PC-3 (cell line): ENCODE measurements at places on chromosomes 7 and 10. TPM values are rescaled to one million over a fixed set of nuclear protein-coding genes. Genes with fewer than 3 reads are reported as not detected.
A peak's percentile ranks its signal among the peaks of the same experiment; 100 is the strongest.

Gene VSTM4
- total RNA-seq = not detected in 2 replicates

Gene CLRN3
- not detected in 2 replicates for total RNA-seq

Gene IGFBP1
- 1.3 and 1.5 TPM in 2 replicates for total RNA-seq

Gene CTAGE6
- total RNA-seq = not detected in 2 replicates

Gene CLDN3
- total RNA-seq = 51.6 and 70.7 TPM in 2 replicates

Gene GIMAP8
- not detected in 2 replicates for total RNA-seq

Gene WNT8B
- total RNA-seq = 0.29 TPM in 1 of 2 replicates, not detected in the other

GRCh38 chr7:95608359-95609173, 12.2 kb upstream of the PDK4 start:
- H3K4me1 ChIP-seq = peaks cover 31% of the 10 kb centered on the region
- H3K36me3 ChIP-seq = no peaks in the 10 kb centered on the region
- peak; percentile 94 for DNase-seq
- peak overlapping the region; percentile 19; the same call in 1 of the 2 replicates for H3K4me3 ChIP-seq
- H3K27ac ChIP-seq = peak overlapping the region; percentile 63

DNA sequence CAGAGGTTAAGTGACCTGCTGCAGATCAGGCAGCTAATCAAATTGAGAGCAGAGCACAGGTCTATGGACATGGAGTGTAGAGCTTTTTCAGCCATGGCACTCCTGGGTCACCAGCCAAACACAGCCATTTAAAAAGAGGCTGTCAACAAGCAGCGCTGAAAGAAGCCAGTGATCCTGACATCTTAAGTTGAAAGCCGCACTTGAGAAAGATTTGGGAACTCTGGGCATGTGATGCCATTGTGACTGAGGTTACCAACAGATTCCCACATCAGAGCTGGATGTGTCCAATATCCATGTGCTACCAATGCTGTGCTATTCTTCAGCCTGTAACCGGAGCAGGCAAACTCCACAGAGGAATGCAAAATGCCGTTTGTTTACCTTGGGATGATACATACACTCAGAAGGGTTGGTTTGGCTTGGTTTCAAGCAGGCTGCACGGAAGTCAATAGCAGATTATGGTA, 56.2 kb upstream of the ABLIM1 start:
- H3K27ac ChIP-seq = peak overlapping the region; percentile 71
- H3K27me3 ChIP-seq = no peaks in the 10 kb centered on the region
- H3K36me3 ChIP-seq = no peaks in the 10 kb centered on the region
- H3K4me3 ChIP-seq = no peak overlapping the region
- DNase-seq = peak; percentile 94

DNA sequence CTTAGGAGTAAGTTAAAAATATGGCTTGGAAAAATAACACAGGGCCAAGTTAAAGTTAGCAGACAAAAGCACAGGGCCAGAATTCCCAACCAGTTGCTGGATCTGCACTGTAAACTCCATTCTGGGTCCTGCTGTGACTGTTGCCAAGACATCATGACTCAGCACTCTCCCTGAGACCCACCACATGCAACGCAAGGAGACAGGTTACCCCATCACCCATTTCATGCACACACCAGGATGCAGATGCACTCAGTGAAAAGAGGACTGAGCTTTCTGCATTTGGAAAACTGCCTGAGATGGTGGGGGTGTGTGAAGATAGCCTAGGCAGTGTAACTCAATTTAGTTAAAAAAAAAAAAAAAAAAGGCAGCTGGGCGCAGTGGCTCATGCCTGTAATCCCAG, 97.6 kb upstream of the ZNF438 start:
- no peaks in the 10 kb centered on the region for H3K27me3 ChIP-seq
- DNase-seq = peak; percentile 10
- H3K4me1 ChIP-seq = peaks cover 2% of the 10 kb centered on the region; the same call in 1 of the 2 replicates
- H3K36me3 ChIP-seq = no peaks in the 10 kb centered on the region

DNA sequence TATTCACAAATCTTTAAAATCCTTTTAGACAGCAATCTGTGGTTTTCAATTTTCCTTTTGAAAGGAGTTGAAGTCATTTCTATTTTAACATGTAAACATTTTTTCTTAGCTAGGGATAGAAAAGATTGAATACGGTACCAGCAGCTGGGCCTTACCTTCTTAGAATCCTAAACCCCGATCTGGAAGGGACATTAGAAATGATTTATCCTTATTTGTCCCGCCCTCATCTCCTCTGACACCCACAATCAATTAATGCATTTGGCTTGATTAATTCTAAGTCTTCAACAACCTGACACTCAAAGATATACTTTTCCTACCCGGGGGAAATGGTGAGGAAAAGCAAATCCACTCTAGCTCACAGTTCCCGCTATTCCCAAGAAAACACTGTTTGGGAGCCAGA, 100.4 kb downstream of the SORCS1 start:
- H3K27ac ChIP-seq = no peak overlapping the region
- peaks cover 61% of the 10 kb centered on the region for H3K27me3 ChIP-seq
- no peak overlapping the region for H3K4me3 ChIP-seq
- no peaks in the 10 kb centered on the region for H3K36me3 ChIP-seq

DNA sequence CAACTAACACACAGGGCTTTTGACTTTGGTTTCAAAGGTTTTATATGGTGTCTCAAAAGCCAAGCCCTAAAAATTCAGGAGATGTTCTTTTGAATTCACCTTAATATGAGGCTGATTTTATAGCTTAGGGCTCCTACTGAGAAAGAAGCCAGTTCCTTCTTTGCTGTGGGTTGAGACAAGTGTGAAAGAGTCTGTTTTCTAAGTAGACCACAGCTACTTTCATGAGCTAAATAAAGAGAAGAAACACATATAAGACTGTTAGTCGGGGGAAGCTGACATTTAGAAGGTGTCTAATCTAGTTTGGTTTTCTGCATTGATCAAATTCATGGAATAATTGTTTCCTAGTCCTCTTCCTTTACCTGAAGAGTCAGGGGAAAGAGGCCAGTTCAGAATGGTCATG, 332.1 kb upstream of the CELF2 start:
- no peaks in the 10 kb centered on the region for H3K27me3 ChIP-seq
- H3K4me1 ChIP-seq = no peaks in the 10 kb centered on the region
- H3K36me3 ChIP-seq = no peaks in the 10 kb centered on the region
- H3K27ac ChIP-seq = no peak overlapping the region
- DNase-seq = no peak

- H3K36me3 ChIP-seq = no peaks in the 10 kb centered on the region
- no peak for DNase-seq
- no peaks in the 10 kb centered on the region for H3K4me1 ChIP-seq
- no peak overlapping the region for H3K4me3 ChIP-seq
- peaks cover 45% of the 10 kb centered on the region for H3K27me3 ChIP-seq
Observed at GRCh38 chr10:61099756-61100155, 155.8 kb upstream of the RHOBTB1 start.

- H3K27ac ChIP-seq = no peak overlapping the region
- no peaks in the 10 kb centered on the region for H3K4me1 ChIP-seq
- no peaks in the 10 kb centered on the region for H3K27me3 ChIP-seq
- H3K4me3 ChIP-seq = no peak overlapping the region
- peak; percentile 1 for DNase-seq
Observed at GRCh38 chr7:70738151-70738885, 393.6 kb upstream of the GALNT17 start.

DNA sequence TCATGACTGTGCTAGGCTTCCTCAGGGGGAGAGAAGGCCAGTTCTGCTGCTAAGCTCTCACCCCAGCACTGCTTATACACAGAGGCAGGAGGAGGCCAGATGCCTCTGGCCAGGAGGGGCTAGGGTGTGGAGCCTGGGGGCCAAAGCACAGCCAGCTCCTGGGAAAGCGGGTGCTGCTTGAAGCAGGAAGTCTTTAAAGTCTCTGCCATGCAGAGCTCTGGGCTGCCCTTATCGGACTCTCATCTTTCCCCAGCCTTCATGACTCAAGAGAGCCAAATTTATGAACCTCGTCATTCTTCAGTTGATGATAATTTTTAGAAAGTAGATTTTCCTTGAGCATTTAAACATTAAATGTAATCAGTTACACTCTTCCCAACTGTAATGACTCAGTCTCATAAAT, 11.2 kb upstream of the TSPAN14 start:
- DNase-seq = no peak
- H3K4me3 ChIP-seq = no peak overlapping the region
- no peaks in the 10 kb centered on the region for H3K27me3 ChIP-seq
- no peaks in the 10 kb centered on the region for H3K36me3 ChIP-seq
- no peaks in the 10 kb centered on the region for H3K4me1 ChIP-seq

- peak; percentile 12 for DNase-seq
- peaks cover 2% of the 10 kb centered on the region for H3K36me3 ChIP-seq
- no peak overlapping the region for H3K27ac ChIP-seq
- no peak overlapping the region for H3K4me3 ChIP-seq
Observed at GRCh38 chr7:111855842-111856227, 293.5 kb upstream of the IMMP2L start.

DNA sequence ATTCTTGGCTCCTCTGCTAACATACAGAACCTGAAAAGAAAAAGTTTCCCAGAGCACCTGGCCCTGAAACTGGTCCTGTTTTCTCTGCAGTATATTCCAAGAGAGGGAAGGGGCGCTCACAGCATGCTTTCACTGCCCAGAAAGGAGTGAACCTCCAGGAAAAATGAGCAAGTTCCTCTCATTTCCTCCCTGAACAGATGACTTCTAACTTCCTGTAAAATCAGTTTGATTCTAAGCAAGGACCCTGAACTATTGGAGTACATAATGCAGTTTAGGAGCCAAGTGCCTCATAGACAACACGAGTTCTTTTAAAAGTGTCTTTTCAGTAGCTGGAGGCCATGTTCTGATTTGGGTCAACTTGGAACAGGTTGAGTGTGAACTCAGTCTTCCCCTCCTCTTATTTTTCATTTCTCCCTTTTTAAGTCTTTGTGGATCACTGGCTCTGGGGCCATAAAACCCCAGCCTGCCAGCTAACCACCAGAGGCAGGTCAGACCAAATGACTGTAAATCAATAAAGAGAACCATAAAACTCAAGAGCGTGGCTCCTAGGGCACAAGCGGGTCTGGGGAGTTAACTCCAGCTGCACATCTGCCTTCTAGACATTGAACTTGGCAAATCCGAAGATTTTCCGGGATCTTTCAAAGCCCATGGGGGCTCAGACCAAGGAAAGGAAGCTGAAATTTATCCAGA, 5.9 kb upstream of the LRRC18 start:
- H3K36me3 ChIP-seq = no peaks in the 10 kb centered on the region
- peaks cover 5% of the 10 kb centered on the region; the same call in 1 of the 2 replicates for H3K4me1 ChIP-seq
- H3K27ac ChIP-seq = no peak overlapping the region
- H3K27me3 ChIP-seq = peaks cover 67% of the 10 kb centered on the region
- DNase-seq = no peak

DNA sequence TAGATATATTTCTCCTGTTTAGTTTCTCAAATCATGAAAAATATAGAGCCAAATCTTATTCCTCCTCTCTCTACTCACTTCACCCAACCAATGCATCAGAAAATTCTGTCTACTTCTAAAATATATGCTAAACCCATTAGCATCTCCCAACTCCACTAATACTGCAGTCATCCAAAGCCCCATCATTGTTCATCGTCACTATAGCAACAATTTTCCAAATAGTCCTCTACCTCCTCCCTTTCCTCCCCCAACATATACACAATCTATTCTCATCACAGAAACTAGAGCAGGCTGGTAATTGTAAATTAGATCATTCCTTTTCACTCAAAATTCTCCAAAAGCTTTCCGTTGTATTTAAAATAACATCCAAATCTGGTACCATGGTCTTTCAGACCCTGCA, 38.4 kb upstream of the C10orf120 start:
- no peak overlapping the region for H3K27ac ChIP-seq
- peaks cover 30% of the 10 kb centered on the region; the same call in 1 of the 2 replicates for H3K27me3 ChIP-seq
- DNase-seq = no peak
- H3K4me3 ChIP-seq = no peak overlapping the region

GRCh38 chr10:60466267-60467201, 76.9 kb upstream of the ANK3 start:
- peak; percentile 99 for DNase-seq
- H3K4me3 ChIP-seq = peak overlapping the region; percentile 58
- H3K4me1 ChIP-seq = peaks cover 51% of the 10 kb centered on the region
- H3K36me3 ChIP-seq = no peaks in the 10 kb centered on the region; the same call in 1 of the 2 replicates

- H3K27me3 ChIP-seq = no peaks in the 10 kb centered on the region
- H3K4me1 ChIP-seq = peaks cover 1% of the 10 kb centered on the region; the same call in 1 of the 2 replicates
- H3K36me3 ChIP-seq = no peaks in the 10 kb centered on the region
- H3K27ac ChIP-seq = no peak overlapping the region
Observed at GRCh38 chr7:1917221-1918062, 247.4 kb downstream of the ELFN1 start.

GRCh38 chr7:128872394-128872824, 9.8 kb downstream of the ATP6V1F start:
- H3K4me1 ChIP-seq = peaks cover 25% of the 10 kb centered on the region
- DNase-seq = peak; percentile 82
- H3K27ac ChIP-seq = no peak overlapping the region
- no peaks in the 10 kb centered on the region for H3K36me3 ChIP-seq

GRCh38 chr10:66472156-66472555, 453.7 kb upstream of the LRRTM3 start:
- no peaks in the 10 kb centered on the region for H3K27me3 ChIP-seq
- no peak overlapping the region for H3K4me3 ChIP-seq
- H3K36me3 ChIP-seq = no peaks in the 10 kb centered on the region
- H3K27ac ChIP-seq = no peak overlapping the region

DNA sequence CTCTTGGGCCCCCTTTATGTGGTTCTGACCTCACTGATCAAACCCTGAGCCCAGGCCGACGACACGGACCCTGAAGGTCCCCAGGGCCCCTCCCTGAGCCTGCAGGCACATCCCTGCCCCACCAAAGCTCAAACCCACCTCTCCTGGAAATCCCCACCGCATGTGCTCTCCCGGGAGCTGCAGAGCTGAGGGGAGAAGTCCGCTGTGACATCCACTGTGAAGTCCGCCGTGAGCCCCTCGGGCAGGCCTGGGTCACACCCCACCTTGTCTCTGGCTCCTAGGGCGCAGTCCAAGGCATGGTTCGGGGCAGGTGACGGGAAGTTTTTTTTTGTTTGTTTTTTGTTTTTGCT, 100.2 kb downstream of the MICALL2 start:
- DNase-seq = no peak
- H3K4me1 ChIP-seq = peaks cover 2% of the 10 kb centered on the region; the same call in 1 of the 2 replicates

GRCh38 chr7:137484326-137484725, 140.8 kb upstream of the PTN start:
- H3K36me3 ChIP-seq = no peaks in the 10 kb centered on the region
- no peak for DNase-seq
- H3K4me3 ChIP-seq = no peak overlapping the region
- no peak overlapping the region for H3K27ac ChIP-seq
- H3K4me1 ChIP-seq = no peaks in the 10 kb centered on the region
- H3K27me3 ChIP-seq = peaks cover 10% of the 10 kb centered on the region; the same call in 1 of the 2 replicates

- no peak overlapping the region for H3K4me3 ChIP-seq
- no peaks in the 10 kb centered on the region for H3K27me3 ChIP-seq
- H3K4me1 ChIP-seq = no peaks in the 10 kb centered on the region
Observed at GRCh38 chr7:68511281-68511680, 1087.0 kb upstream of the AUTS2 start.

DNA sequence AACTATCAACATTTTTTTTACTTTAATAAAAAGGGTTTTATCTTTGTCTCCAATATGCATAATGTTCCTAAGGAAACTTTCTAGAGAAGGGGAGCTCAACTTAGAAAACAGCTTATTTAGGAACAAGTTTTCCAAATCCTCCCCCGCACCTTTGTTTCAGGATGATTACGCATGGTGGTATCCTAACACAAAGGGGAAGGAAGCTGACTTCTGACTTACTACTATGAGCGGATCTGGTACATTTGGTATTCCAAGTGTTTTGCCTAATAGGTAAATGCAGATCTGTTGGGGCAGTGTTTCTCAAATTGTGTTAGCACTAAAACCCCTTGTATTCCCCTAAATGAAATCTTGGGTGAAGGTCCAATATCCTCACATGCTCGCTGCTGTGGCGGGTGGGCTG, 229.3 kb upstream of the KLF14 start:
- DNase-seq = no peak
- no peak overlapping the region for H3K4me3 ChIP-seq
- peaks cover 19% of the 10 kb centered on the region for H3K4me1 ChIP-seq
- no peaks in the 10 kb centered on the region for H3K27me3 ChIP-seq

GRCh38 chr10:88233870-88234269, 349.2 kb downstream of the RNLS start:
- no peak overlapping the region for H3K4me3 ChIP-seq
- H3K27me3 ChIP-seq = no peaks in the 10 kb centered on the region
- no peak overlapping the region for H3K27ac ChIP-seq
- DNase-seq = no peak
